A549 treated with Hydrocortisone at 1 μM for 4 hours (cell line): ENCODE measurements at places on chromosomes 2 and 18. TPM values are rescaled to one million over a fixed set of nuclear protein-coding genes. Genes with fewer than 3 reads are reported as not detected.

The CCDC148 gene
- 0.30 to 0.45 TPM (median 0.33 TPM) in 5 replicates for total RNA-seq

The GPR75 gene
- 1.5 to 2.3 TPM (median 1.8 TPM) in 5 replicates for total RNA-seq

The SGPP2 gene
- total RNA-seq: 0.48 to 0.59 TPM (median 0.56 TPM) in 5 replicates

The NEUROD1 gene
- not detected in 5 replicates for total RNA-seq

The BCL2 gene
- 0.45 to 0.59 TPM (median 0.55 TPM) in 5 replicates for total RNA-seq

The BMP10 gene
- total RNA-seq: not detected in 5 replicates

The SLC4A5 gene
- 0.31 to 0.47 TPM (median 0.42 TPM) in 5 replicates for total RNA-seq

The C18orf63 gene
- not detected in 5 replicates for total RNA-seq

The MC5R gene
- total RNA-seq: not detected in 5 replicates

The MC4R gene
- not detected in 5 replicates for total RNA-seq

The EFR3B gene
- total RNA-seq: 8.8 to 13.1 TPM (median 9.5 TPM) in 5 replicates

The COL4A3 gene
- 0.41 to 1.3 TPM (median 1.0 TPM) in 5 replicates for total RNA-seq

The ANKZF1 gene
- total RNA-seq: 12.0 to 17.8 TPM (median 16.4 TPM) in 5 replicates

The NFATC1 gene
- 5.2 to 6.2 TPM (median 5.7 TPM) in 5 replicates for total RNA-seq

The ANKRD53 gene
- 0.11 to 0.12 TPM in 2 of 5 replicates, not detected in the others for total RNA-seq

The PTGR3 gene
- 14.6 to 20.3 TPM (median 16.2 TPM) in 5 replicates for total RNA-seq

The PSMD1 gene
- 109 to 120 TPM (median 117 TPM) in 5 replicates for total RNA-seq

The XRCC5 gene
- total RNA-seq: 163 to 223 TPM (median 184 TPM) in 5 replicates

The CHRNG gene
- not detected in 5 replicates for total RNA-seq

The RIT2 gene
- not detected in 5 replicates for total RNA-seq

The NLRC4 gene
- total RNA-seq: 0.03 to 0.11 TPM (median 0.10 TPM) in 4 of 5 replicates, not detected in the other

The AOX1 gene
- total RNA-seq: 4.1 to 8.6 TPM (median 4.8 TPM) in 5 replicates

The TRABD2A gene
- total RNA-seq: 9.9 to 14.2 TPM (median 12.8 TPM) in 5 replicates

The GCA gene
- 5.0 to 7.8 TPM (median 6.9 TPM) in 5 replicates for total RNA-seq

The GAL3ST2 gene
- total RNA-seq: 0.18 to 0.25 TPM (median 0.23 TPM) in 5 replicates

The EPC2 gene
- total RNA-seq: 9.7 to 12.3 TPM (median 10.7 TPM) in 5 replicates

The CD28 gene
- not detected in 5 replicates for total RNA-seq

The FSIP2 gene
- 0.02 TPM in 1 of 5 replicates, not detected in the others for total RNA-seq

The MYO3B gene
- total RNA-seq: not detected in 5 replicates

The LRP2 gene
- 0.01 to 0.07 TPM (median 0.02 TPM) in 3 of 5 replicates, not detected in the others for total RNA-seq

The UGT1A7 gene
- 2.9 to 4.8 TPM (median 3.8 TPM) in 5 replicates for total RNA-seq

The ELOA2 gene
- not detected in 5 replicates for total RNA-seq

The TWIST2 gene
- 8.2 to 17.0 TPM (median 14.9 TPM) in 5 replicates for total RNA-seq

The LYG2 gene
- total RNA-seq: 0.18 TPM in 1 of 5 replicates, not detected in the others

The ANKRD62 gene
- not detected in 5 replicates for total RNA-seq

The CD8A gene
- 0.20 to 0.47 TPM (median 0.32 TPM) in 5 replicates for total RNA-seq

The CDK15 gene
- total RNA-seq: not detected in 5 replicates

The KLHL41 gene
- 0.13 to 0.31 TPM (median 0.18 TPM) in 5 replicates for total RNA-seq

The ANKRD29 gene
- 12.4 to 18.9 TPM (median 18.0 TPM) in 5 replicates for total RNA-seq

The CSRNP3 gene
- 0.01 TPM in 1 of 5 replicates, not detected in the others for total RNA-seq

The GNLY gene
- total RNA-seq: 0.08 to 0.31 TPM (median 0.18 TPM) in 5 replicates

The UGT1A5 gene
- total RNA-seq: 0.08 to 0.13 TPM in 2 of 5 replicates, not detected in the others

The SAG gene
- not detected in 5 replicates for total RNA-seq

The STAT4 gene
- total RNA-seq: 3.5 to 5.3 TPM (median 4.2 TPM) in 5 replicates

The PJVK gene
- 1.5 to 2.2 TPM (median 1.5 TPM) in 5 replicates for total RNA-seq
